ENCODE measurements at places on chromosomes 4 and X.

DNA sequence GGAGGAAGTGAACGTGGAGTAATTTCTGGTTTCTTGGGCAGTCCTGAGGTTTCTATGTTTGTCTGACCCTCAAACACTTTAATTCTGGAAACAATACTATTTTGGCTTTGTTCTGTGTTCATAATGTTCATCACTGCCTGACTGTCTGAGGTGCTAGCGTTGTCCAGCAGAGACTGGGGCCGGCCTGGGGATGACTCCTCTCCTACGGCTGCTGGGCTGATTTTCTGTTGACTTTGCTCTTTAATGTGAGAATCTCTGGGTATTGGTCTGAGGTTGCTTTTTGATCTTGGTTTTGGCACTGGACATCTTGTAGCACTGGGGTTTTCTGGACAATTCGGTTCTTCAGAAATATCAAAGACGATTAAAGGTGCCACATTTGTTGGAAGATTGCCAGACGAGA is 75.8 kb downstream of the RPS3A start:
- no peak for DNase-seq

DNA sequence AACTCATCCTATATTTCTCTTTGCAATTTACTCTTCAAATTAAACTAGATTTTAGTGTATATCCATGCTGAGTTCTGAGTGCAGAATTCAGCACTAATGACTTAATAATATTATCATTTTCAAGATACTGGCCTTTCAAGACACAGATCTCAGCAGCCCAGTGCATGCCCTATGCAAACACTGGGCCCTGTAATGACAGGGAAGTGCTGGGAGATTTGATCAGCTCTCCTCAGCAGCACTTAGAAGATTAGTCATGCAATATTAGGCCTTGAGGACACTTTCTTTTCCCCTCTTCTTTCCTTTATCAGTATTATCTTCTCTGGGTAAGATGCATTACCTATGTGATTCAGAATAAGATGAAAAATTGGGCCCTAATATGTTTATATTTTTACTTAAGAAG is 207.1 kb downstream of the PPP3CA start:
- DNase-seq, result no peak

- no peak for DNase-seq
Observed at GRCh38 chrX:46554942-46555341, 9.7 kb upstream of the ZNF674 start.

GRCh38 chrX:96436105-96436504 is 248.5 kb upstream of the DIAPH2 start:
- no peak for DNase-seq

GRCh38 chrX:136170139-136170800 is 22.9 kb downstream of the FHL1 start:
- no peak for DNase-seq
